ENCODE measurements at places on chromosomes 5 and 9. TPM values are rescaled to one million over a fixed set of nuclear protein-coding genes. Genes with fewer than 3 reads are reported as not detected.

The TMC1 gene
- 0.29 TPM for total RNA-seq

The TRIP13 gene
- total RNA-seq: 80.4 TPM

The RNF180 gene
- total RNA-seq: under 0.01 TPM

The COL15A1 gene
- 20.2 TPM for total RNA-seq

The IGFBPL1 gene
- not detected for total RNA-seq

The PANK3 gene
- total RNA-seq: 27.2 TPM

The CARD9 gene
- not detected for total RNA-seq

The ROR2 gene
- total RNA-seq: 0.12 TPM

The MEIKIN gene
- not detected for total RNA-seq
